Esophagus squamous epithelium (tissue), 5 donors: ENCODE measurements at places on chromosomes 7 and 10.
A peak's percentile ranks its signal among the peaks of the same experiment; 100 is the strongest.

- no peaks in the 10 kb centered on the region for H3K27me3 ChIP-seq
- DNase-seq = no peak
- H3K27ac ChIP-seq = peak overlapping the region; percentile 94
- H3K36me3 ChIP-seq = peaks cover 9% of the 10 kb centered on the region
- H3K4me1 ChIP-seq = peaks cover 75% of the 10 kb centered on the region
Observed at GRCh38 chr10:69409968-69410367, 6.8 kb downstream of the TACR2 start.

- DNase-seq = no peak
- H3K27me3 ChIP-seq = no peaks in the 10 kb centered on the region
- peaks cover 5% of the 10 kb centered on the region for H3K36me3 ChIP-seq
- peaks cover 55% of the 10 kb centered on the region for H3K4me1 ChIP-seq
- no peak overlapping the region for H3K4me3 ChIP-seq
Observed at GRCh38 chr7:137879357-137880158, 32.8 kb upstream of the DGKI start.

DNA sequence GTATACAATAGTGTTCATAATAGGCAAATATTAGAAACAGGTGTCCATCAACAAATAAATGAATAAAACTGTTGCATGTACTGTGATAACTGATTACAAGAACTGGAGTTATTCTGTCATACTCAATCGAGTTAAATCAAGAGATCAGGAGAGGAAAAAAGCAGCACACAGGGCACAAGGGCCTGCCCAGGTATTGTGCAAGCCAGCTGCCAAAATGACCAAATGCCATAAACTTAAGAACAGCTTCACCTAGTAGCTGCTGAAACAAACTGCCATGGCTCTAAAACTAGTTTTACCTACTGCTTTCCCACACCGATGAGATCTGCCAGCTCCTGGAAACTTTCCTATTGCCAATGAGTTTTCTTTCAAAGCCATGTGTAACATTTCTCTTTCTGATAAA, 12.2 kb downstream of the GSAP start:
- DNase-seq = no peak
- no peaks in the 10 kb centered on the region for H3K36me3 ChIP-seq
- H3K4me3 ChIP-seq = no peak overlapping the region
- no peaks in the 10 kb centered on the region for H3K27me3 ChIP-seq
- H3K27ac ChIP-seq = no peak overlapping the region

DNA sequence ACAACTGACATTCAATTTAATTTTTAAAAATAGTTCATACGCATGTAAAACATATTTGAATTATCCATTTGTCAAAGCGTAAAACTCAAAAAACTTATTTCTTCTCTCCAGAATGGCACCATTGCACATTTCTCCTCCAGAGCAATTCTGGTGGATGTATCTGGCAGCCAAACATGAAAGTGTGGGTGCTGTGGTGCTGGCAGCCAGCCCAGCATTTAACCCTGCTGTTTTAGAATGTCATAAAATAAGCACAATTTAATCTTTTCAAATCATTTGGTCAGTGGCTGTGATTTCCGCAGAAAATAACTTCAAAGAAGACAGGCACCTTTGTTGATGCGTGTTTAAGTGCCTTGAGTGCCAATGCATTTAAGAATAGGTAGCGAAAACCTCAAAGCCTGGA, 302.7 kb upstream of the MEOX2 start:
- no peaks in the 10 kb centered on the region for H3K4me1 ChIP-seq
- DNase-seq = no peak
- no peaks in the 10 kb centered on the region for H3K27me3 ChIP-seq

GRCh38 chr7:128309976-128310375, 33.7 kb downstream of the RBM28 start:
- H3K4me1 ChIP-seq = no peaks in the 10 kb centered on the region
- H3K4me3 ChIP-seq = no peak overlapping the region
- H3K27me3 ChIP-seq = no peaks in the 10 kb centered on the region
- H3K27ac ChIP-seq = no peak overlapping the region
- peaks cover 18% of the 10 kb centered on the region for H3K36me3 ChIP-seq
- no peak for DNase-seq

GRCh38 chr7:64541438-64542359, 21.2 kb downstream of the ZNF680 start:
- no peak for DNase-seq
- no peaks in the 10 kb centered on the region for H3K4me1 ChIP-seq
- peak overlapping the region; percentile 31 for H3K27ac ChIP-seq
- H3K36me3 ChIP-seq = peaks cover 78% of the 10 kb centered on the region
- H3K27me3 ChIP-seq = no peaks in the 10 kb centered on the region
- H3K4me3 ChIP-seq = no peak overlapping the region

- H3K27me3 ChIP-seq = no peaks in the 10 kb centered on the region
- no peak for DNase-seq
- H3K27ac ChIP-seq = no peak overlapping the region
- no peak overlapping the region for H3K4me3 ChIP-seq
- no peaks in the 10 kb centered on the region for H3K4me1 ChIP-seq
Observed at GRCh38 chr7:20828947-20829346, 42.3 kb upstream of the SP8 start.

GRCh38 chr10:28520346-28520745, 12.6 kb upstream of the WAC start:
- peaks cover 1% of the 10 kb centered on the region for H3K36me3 ChIP-seq
- H3K27me3 ChIP-seq = no peaks in the 10 kb centered on the region
- H3K27ac ChIP-seq = no peak overlapping the region
- H3K4me3 ChIP-seq = no peak overlapping the region
- DNase-seq = no peak

- peak overlapping the region; percentile 66 for H3K27ac ChIP-seq
- H3K4me1 ChIP-seq = peaks cover 65% of the 10 kb centered on the region
- no peaks in the 10 kb centered on the region for H3K36me3 ChIP-seq
- no peaks in the 10 kb centered on the region for H3K27me3 ChIP-seq
- no peak overlapping the region for H3K4me3 ChIP-seq
- DNase-seq = no peak
Observed at GRCh38 chr10:119316002-119316358, 108.6 kb downstream of the GRK5 start.

- no peak for DNase-seq
- no peaks in the 10 kb centered on the region for H3K4me1 ChIP-seq
- H3K27me3 ChIP-seq = no peaks in the 10 kb centered on the region
Observed at GRCh38 chr10:27771231-27771630, 25.6 kb upstream of the MKX start.

- no peaks in the 10 kb centered on the region for H3K36me3 ChIP-seq
- DNase-seq = no peak
- H3K4me3 ChIP-seq = no peak overlapping the region
- H3K27ac ChIP-seq = no peak overlapping the region
- H3K4me1 ChIP-seq = no peaks in the 10 kb centered on the region
- H3K27me3 ChIP-seq = no peaks in the 10 kb centered on the region
Observed at GRCh38 chr10:15601819-15602218, 117.9 kb downstream of the ITGA8 start.

DNA sequence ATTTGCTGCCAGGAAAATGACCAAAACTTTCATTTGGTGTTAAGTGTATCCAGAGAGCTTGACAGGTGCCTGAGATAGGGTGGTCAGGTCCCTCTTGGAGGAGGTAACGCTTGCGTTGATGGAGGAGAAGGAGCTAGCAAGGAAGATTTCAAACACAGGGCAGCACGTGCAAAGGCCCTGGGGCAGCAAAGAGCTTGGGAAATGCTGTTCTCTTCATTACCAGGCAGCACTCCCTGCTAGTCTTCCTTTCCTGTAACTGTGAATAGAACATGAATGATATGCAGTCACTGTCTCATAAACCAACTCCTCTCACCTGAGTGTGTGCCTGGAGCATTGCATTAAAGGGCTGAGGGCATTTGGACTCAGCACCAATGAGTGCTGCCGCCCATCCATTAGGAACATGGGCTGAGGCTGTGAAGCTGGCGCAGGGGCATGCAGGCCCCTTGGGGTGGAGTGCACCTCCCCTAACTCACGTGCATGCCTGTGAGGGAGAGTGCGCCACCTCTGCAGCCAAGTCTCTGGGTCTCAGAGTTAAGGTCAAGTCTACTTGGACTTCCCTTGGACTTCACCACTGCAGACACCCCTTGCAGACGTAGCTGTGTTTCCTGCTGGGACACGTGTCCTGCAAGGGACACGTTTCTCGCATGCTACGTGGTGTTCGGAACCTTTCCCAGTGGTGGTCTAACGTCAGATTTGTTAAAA, 136.8 kb downstream of the PAXIP1 start:
- H3K4me3 ChIP-seq = no peak overlapping the region
- no peak overlapping the region for H3K27ac ChIP-seq
- H3K36me3 ChIP-seq = no peaks in the 10 kb centered on the region
- no peak for DNase-seq
- peaks cover 23% of the 10 kb centered on the region for H3K27me3 ChIP-seq

- H3K36me3 ChIP-seq = no peaks in the 10 kb centered on the region
- no peak overlapping the region for H3K4me3 ChIP-seq
- H3K27ac ChIP-seq = no peak overlapping the region
- no peak for DNase-seq
Observed at GRCh38 chr10:101749047-101750016, 26.6 kb downstream of the FGF8 start.

GRCh38 chr7:14020339-14020900, 31.0 kb upstream of the ETV1 start:
- no peaks in the 10 kb centered on the region for H3K4me1 ChIP-seq
- H3K27ac ChIP-seq = no peak overlapping the region
- no peak for DNase-seq
- no peak overlapping the region for H3K4me3 ChIP-seq
- no peaks in the 10 kb centered on the region for H3K27me3 ChIP-seq

DNA sequence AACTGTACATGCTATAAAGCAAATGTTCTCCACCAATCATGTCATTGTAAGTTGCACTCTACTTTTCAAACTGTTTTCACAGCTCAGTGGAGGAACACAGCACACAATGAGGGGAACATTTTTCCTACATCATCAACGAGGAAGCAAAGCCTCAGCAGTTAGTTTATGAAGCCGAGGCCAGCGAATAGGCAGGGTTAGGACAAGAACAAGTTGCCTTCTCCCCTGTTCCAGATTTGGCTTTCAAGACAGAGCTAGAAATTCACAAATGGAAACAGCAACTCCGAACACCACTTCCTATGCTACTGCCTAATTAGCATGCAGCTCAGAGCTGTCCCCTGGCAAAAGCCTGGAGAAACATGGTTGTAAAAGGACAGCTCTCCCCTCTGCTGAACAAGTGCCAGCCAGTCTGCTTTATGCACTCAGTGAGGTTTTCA, 19.8 kb downstream of the ITGB8 start:
- DNase-seq = no peak
- H3K4me3 ChIP-seq = no peak overlapping the region
- no peaks in the 10 kb centered on the region for H3K27me3 ChIP-seq
- peaks cover 7% of the 10 kb centered on the region for H3K4me1 ChIP-seq

GRCh38 chr10:122510326-122510725, 49.0 kb downstream of the HTRA1 start:
- H3K27me3 ChIP-seq = no peaks in the 10 kb centered on the region
- peaks cover 16% of the 10 kb centered on the region for H3K4me1 ChIP-seq
- H3K36me3 ChIP-seq = no peaks in the 10 kb centered on the region
- no peak for DNase-seq
- H3K27ac ChIP-seq = no peak overlapping the region
- no peak overlapping the region for H3K4me3 ChIP-seq

GRCh38 chr7:81367326-81367931, 402.4 kb downstream of the HGF start:
- no peak overlapping the region for H3K27ac ChIP-seq
- no peaks in the 10 kb centered on the region for H3K27me3 ChIP-seq
- no peak overlapping the region for H3K4me3 ChIP-seq
- no peak for DNase-seq
- H3K36me3 ChIP-seq = no peaks in the 10 kb centered on the region

DNA sequence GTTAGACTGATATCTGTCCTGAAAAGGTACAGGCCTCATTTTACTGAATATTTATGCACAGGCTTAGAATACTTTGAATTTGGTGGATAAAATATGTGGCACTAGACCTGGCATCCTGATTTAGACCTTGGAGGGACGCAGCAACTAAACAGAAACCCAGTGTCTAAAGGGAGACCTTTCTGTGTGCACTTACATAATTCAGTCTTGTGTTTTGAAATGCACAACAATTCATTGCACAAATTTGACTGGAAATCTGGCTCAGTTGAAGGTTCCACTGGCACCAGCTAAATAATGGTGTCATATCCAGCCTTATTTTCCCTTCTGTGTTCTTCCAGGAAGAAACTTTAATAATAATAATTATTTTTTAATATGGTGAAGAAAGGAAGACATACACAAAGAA, 142.1 kb downstream of the SND1 start:
- H3K4me1 ChIP-seq = no peaks in the 10 kb centered on the region
- H3K4me3 ChIP-seq = no peak overlapping the region
- no peaks in the 10 kb centered on the region for H3K36me3 ChIP-seq
- no peak overlapping the region for H3K27ac ChIP-seq
- no peak for DNase-seq
- H3K27me3 ChIP-seq = no peaks in the 10 kb centered on the region

- peaks cover 38% of the 10 kb centered on the region for H3K4me1 ChIP-seq
- no peaks in the 10 kb centered on the region for H3K36me3 ChIP-seq
- DNase-seq = no peak
- peak overlapping the region; percentile 89 for H3K27ac ChIP-seq
- H3K4me3 ChIP-seq = peak overlapping the region; percentile 89
- no peaks in the 10 kb centered on the region for H3K27me3 ChIP-seq
Observed at GRCh38 chr10:102744374-102745051, 765 bp downstream of the WBP1L start.

DNA sequence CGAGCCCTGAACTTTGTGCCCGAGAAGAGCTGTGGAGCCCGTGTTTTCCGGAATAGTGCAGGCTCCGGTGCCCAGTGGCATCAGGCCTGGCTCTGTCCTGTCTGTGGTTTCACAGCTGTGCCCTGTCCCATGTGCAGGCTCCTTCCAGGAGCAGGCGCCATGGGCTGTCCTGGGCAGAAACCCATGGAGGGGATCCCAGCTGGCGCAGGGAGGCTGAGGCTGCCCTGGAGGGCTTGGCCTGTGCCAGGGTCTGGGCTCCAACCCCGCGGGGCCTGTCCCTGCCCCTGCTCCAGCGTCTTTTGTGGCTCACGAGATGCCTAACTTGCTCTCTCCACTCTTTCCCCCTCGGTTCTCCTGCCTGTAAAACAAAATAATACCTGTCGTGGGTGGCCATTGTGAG, 23.3 kb upstream of the CRHR2 start:
- no peak for DNase-seq
- H3K27ac ChIP-seq = no peak overlapping the region
- H3K27me3 ChIP-seq = no peaks in the 10 kb centered on the region
- no peak overlapping the region for H3K4me3 ChIP-seq

- no peaks in the 10 kb centered on the region for H3K36me3 ChIP-seq
- no peak overlapping the region for H3K27ac ChIP-seq
- no peaks in the 10 kb centered on the region for H3K27me3 ChIP-seq
- peaks cover 8% of the 10 kb centered on the region for H3K4me1 ChIP-seq
- DNase-seq = no peak
Observed at GRCh38 chr10:30502266-30503060, 68.5 kb downstream of the MAP3K8 start.

GRCh38 chr7:16345979-16346958, 75.1 kb downstream of the CRPPA start:
- H3K4me1 ChIP-seq = peaks cover 14% of the 10 kb centered on the region
- no peaks in the 10 kb centered on the region for H3K27me3 ChIP-seq
